Daoy (cell line): ENCODE measurements at places on chromosomes 5 and 9. TPM values are rescaled to one million over a fixed set of nuclear protein-coding genes. Genes with fewer than 3 reads are reported as not detected.

DNA sequence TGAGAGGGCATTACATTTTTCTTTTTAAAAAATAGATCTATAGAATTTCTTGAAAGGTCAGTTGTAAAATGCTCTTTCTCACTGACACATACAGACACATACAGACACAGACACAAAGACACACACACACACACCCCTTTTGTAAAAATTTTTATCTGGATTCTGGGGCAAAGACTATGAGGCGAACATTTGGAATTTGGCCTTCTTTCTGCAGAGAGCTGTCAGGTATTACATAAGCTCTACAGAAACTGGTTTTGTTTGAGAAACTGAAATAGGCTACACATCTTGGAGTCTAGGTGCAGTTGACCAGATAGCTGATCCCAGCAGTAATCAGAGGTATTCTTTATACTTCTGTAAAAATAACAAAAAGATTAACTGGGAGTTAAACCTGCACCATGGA, 315.9 kb upstream of the RPS23 start:
- DNase-seq = no peak

DNA sequence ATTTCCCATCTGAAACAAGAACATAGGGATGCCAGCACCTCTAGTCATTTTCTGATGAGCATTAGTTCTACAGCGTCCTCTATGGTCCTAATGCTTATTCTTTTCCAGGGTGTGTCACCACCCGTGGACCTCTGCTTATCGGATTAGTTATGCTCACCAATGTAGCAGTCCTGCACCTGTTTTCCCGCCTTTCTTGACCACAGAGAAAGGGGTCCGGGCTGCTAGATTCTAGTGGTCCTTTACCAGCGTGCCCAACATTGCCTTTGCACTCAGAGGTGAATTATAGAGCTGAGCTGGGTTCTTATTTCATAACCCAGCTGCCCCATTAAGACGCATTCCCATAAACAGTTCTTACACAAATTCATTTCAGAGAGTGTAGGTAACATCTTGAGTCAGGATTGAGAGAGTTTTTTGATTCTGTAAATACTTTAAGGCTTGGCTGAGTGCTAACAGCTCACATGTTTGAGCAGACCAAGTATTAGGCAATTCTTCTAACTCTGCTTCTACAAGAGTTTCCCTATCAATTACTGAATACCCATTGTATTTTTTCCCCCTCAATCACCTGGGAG, 2205.1 kb upstream of the C9orf72 start:
- DNase-seq = no peak

- DNase-seq = no peak
These were observed 111.3 kb downstream of the OLFM1 start for GRCh38 chr9:135198586-135199285.

- no peak for DNase-seq
These were observed 92.2 kb upstream of the TRPM3 start for GRCh38 chr9:71213633-71214032.

DNA sequence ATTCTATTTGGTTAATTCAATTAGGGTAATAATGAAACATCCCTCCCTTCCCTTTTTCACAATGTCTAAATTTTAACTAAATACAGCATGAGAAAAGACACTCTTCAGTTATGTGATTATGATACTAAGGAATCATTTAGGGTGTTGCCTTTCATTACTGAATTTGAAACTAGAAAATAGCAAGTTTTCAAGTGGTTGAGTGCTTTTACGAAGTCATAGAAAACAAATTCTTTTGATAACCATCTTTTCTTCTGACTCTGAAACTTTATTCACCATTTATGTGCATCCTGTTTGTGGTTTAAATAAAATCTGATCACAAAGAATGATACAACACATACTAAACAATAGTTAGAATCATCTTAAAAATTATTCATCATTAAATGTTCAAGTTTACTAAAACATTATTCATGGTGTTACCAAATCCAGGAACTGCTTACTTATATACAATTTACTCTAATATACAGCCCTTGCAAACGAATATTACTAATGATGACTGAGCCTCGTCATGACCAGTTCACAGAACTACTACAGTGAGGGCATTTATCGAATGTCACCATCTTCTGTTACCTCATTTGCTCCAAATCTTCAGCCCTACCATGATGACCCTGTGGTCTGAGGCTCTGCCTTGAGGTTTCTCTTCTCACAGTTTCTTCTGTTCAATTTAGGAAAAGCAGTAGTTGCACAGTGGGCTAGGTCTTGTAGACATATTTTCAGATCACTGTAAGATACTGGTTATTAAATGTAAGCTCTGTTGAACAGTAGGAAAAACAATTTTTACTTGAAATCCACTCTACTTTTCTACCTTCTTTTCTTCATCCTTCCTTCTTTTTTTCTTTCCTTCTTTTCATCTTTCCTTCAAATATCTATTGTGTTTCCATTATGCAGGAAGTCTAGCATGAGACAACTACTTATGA, 18.3 kb upstream of the IL9 start:
- DNase-seq = no peak

DNA sequence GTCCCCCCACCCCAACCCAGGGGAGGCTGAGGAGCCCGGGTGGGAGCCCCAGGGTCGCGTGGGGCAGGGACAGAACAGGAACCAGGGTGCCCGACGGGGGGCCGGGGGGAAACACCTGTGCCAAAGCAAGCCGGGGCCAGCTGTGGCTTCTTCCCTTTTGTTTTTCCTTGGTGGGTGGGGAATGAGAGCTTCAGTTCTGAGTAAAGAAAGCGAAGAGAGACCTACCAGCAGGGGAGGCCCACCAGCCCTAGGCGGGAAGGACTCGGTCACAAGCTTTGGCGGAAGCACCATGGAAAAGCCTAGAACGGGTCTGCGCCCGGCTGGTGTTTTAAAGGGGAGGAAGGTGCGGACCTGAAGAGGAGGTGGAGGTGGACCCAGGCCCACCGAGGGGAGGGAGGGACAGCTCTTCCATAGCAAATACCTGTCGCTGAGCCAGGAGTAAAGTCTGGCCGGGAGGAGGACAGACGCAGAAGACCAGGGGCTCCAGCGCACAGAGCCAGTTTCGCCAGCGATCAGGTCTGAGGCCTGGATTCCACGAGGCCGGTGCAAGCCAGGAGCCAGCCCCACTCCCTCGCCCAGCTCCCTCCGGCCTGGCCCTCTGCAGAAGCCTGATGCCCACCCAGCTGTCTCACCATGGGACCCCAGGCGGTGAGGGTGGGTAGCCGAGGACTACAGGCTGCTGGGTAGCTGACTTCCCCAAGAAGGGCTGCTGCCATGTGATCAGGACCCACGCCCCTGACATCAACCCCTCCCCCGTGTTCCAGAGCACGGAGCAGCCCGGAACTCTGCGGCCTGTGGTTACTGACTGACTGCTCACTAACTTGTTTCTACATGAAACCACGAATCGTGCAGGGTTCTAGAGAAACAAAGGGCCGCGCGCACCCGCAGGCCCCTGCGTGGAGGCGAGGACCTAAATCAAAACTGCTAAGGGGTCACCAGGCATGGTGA, 849 bp upstream of the MGAT1 start:
- DNase-seq = peak; percentile 61

GRCh38 chr5:96969366-96969765, 33.5 kb downstream of the LNPEP start:
- DNase-seq = no peak

DNA sequence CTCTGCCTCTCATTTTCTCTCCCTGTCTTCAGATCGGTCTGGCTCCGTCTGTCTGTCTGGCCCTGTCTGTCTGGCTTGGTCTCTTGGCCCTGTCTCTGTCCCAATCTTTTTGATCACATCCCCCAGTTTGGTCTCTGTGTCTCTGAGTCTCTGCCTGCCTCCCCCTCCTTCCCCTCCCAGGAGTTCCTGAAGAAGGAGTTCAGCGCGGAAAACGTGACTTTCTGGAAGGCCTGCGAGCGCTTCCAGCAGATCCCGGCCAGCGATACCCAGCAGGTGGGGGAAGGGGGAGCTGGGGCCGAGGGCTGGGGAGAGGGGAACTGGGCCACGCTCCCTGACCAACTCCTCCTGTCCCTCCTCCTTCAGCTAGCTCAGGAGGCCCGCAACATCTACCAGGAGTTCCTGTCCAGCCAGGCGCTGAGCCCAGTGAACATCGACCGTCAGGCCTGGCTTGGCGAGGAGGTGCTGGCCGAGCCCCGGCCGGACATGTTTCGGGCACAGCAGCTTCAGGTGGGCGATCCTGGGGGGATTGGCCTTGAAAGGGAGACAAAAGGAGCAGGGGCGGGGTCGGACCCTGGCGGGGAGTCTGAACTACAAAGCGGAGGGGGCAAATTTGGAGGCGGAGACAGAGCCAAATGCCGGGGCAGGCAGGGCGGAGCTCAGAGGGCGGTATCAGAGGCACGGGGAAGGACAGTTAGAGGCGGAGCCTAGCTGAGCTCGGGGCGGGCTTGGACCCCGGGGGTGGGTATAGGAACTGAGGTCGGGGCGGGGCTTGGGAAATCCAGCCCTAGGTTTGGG, 9.0 kb downstream of the RGS14 start:
- peak; percentile 78 for DNase-seq

GRCh38 chr5:33794550-33795181, 97.1 kb downstream of the ADAMTS12 start:
- DNase-seq = peak; percentile 44

DNA sequence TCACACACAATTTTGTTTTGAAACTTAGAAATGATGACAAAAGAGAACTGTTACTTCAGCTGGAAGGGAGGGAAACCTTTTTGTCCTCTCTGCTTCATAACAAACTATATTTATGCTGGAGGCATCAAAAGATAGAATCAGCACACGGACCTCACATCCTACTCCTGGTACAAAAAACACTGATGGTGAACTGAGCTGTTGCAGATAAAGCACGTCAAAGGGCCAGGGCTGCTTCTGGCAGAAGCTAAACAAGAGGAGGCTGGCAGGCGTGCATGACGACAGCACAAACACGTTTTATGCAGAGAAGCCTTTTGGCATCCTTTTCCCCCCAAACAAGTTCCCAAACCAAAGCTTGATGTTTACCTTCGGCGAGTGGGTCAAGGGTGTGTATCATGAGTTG, 169.6 kb downstream of the SLC24A2 start:
- no peak for DNase-seq

DNA sequence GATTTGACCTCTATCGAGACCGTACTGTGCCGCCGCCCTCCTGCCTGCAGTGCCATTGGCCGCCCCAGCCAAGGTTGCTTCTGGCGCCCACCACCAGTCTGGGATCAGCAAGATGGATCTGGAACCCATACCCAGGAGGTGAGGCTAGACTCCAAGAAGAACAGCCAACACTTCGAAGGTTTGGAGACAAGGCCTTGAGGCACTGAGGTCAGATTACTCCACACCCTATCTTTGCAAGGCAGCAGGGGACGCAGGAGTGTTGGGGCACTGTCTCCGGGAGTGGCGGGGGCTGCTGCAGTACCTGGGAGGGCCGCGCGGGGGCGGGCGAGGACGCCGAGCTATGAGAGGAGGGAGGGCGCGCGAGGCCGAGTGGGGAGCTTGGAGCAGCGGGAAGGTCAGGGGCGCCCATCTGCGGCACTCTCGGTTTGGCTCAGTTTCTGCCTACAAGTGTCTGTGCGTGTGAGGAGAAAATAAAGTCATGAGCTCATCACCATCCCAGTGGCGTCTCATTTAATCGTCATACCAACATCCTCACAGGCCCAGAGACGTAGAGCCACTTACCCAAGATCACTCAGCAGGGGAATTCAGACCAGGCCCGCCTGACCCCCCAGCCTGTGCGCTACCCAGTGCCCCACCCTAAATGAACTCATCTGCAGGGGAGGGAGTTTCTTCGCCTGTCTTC, 20.5 kb upstream of the PSD2 start:
- peak; percentile 78 for DNase-seq

DNA sequence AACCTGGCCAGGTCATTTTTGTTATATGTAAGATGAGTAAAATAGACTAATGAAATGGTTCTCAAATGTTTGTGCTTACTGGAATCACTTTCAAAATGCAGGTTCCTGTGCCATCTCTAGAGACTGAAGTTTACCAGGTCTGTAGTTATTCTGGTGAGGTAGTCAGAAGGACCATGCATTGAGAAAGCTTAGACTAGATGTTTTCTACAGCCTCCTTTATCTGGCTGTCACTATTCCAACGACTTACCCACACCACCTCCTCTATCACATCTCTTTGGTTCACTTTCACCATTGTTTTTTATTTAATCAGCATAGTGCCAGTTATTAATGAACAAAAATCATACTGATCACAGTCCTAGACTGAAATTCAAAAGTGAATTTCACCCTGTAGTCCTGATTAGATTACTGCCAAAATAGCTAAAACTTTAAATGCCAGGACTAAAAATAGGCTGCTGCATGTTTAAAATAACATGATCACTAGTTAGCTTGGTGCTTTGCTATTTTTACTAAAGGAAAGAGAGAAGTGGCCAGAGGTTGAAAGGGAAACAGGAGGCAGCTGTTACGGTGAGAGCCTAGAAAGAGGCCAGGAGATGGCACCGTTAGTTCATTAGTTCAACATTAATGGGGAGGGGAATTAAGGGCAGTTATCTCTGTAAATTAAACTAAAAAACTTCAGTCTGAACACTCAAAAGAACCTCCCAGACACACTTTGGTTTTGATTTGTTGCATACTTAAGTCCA, 13.9 kb upstream of the FNIP1 start:
- DNase-seq = no peak

DNA sequence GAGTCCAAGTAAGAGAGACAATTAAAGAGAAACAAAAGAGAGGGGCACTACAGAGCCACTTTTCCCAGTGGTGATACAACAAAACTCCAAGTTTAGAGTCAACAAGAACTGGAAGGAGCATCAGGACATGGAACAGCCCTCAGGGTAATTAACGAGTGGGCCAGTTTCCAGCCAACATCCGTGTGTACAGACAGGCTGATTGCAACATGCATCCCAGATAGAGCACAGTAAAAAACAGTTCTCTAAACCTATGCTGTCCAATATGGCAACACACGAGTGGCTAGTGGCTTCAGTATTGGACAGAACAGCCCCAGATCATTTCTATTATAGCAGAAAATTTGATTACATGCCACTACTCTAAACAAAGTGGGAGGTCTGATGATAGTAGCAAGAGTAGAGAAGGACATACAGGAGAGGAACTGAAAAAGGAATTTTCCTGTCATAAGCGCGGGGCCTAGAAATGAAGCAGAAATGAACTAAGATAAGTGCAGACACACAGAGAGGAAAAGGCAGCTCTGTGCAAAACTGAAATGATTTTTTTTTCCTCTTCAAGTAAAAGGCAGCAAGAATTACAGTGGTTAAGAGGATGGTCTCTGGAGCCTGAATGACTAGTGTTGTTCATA, 175.6 kb upstream of the CCNG1 start:
- no peak for DNase-seq

The SLC25A48 gene
- not detected in 2 replicates for total RNA-seq

The BARHL1 gene
- total RNA-seq = not detected in 2 replicates

The CBY3 gene
- total RNA-seq = not detected in 2 replicates

The WNT8A gene
- total RNA-seq = not detected in 2 replicates

The STK32A gene
- 2.1 and 4.8 TPM in 2 replicates for total RNA-seq

The RASGRF2 gene
- total RNA-seq = 0.54 and 1.1 TPM in 2 replicates

The ANXA6 gene
- total RNA-seq = 178 and 190 TPM in 2 replicates

The PCDHB13 gene
- total RNA-seq = 1.7 and 2.1 TPM in 2 replicates

The ANKRD18A gene
- 1.1 and 1.5 TPM in 2 replicates for total RNA-seq
